SK-N-SH treated with all-trans-retinoic acid at 6 μM for 48 hours (cell line): ENCODE measurements at places on chromosomes 3 and 15.

GRCh38 chr3:25412269-25412668 lies 15.8 kb upstream of the RARB start:
- peak; percentile 44; the same call in 2 of the 3 replicates for ATAC-seq

GRCh38 chr3:107973152-107973551 lies 117.7 kb downstream of the CD47 start:
- no peak for ATAC-seq

DNA sequence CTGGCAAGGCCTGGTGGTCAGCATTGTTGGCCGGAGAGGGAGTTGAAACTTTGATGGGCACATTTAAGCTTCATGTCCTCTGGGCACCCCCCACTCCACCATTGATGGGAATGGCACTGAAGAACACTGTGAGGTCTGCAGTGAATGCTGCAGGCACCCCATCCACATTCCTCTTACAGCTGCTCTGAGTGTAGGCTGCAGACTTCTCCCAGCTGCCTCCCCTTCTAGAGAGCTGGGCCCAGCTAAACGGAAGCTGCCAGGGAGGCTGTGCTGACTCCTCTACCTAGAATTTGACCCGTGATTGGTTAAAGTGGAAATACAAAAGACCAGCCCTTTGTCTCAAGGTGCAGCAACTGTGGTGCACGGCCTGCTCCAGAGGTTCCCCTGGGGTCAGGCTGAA lies 10.6 kb downstream of the TMEM158 start:
- no peak for ATAC-seq

DNA sequence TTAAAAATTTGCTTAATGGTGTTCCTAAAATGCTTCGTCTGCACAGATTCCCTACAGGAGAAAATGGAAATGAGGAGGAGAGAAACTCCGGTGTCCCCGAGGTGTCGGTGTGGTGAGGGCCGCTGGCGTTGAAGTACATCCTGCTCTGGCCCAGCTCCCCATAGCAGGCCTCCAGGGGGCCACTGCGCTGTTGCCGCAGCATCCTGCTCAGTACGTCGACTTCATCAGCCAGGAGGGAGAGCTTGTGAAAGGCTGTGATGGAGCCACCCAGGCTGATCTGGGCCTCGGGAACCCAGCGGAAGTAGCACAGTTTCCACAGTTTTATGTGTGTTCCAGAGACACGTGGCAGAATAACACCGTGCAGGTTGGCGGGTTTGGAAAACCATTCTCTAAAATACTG lies 37.8 kb downstream of the FAN1 start:
- ATAC-seq, result no peak

- no peak for ATAC-seq
These were observed 31.8 kb downstream of the P3H2 start for GRCh38 chr3:190088890-190089289.

DNA sequence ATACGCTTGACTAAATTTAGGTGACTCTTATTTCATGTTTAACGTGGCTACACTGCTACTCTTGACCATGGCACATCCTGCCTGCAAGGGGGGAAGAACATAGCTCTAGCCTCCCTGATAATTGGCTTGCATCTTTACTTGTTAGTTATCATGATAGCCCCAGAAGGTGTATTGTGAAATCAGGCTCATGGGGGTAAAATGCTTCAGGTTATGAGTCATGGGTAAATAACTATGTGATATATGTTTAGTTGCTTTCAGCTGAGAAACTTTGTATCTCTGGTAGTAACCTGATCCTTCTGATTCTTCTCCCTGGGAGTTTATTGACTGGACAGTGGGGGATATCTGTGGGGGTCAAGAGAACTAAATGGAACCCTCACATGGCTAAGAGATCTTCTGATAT lies 660.8 kb upstream of the UBE2E2 start:
- no peak for ATAC-seq

DNA sequence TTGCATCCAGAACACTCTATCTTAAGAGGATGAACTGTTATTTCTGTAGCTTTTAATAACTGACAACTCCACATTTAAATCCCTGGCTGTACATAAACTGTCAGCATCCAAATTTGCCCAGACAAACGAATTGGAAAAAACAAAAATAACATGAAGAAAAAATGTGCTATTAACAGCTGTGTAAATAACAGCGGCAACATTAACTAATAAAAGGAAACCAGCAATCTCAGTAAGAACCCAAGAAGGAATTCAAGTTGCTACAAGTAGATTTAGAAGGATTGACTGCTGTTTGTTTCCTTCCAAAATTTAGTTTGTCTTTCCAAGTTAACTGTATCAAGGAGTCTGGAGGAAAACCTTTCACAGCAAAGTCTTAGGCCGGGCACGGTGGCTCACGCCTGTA lies 550.6 kb upstream of the MDFIC2 start:
- no peak for ATAC-seq

- ATAC-seq, result no peak
These were observed 347.9 kb upstream of the ATP10A start for GRCh38 chr15:26210980-26211379.

DNA sequence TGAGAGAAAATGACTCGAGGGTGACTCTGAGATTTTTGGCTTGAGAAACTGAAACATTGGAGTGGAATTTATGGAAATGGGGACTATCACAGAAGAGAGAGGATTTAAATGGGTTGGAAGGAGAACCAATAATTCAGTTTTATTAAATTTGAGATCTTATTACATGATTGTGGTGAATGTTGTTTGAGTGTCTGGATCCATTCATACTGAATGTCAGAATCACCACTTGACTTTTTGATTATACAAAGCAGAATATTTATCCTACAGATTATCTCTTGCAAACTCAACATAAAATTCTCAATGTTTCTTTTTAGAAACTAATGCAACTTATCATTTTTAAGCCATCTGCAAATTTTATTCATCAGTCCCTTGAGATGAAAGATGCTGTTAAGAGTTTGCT lies 332.8 kb downstream of the CNTN3 start:
- peak; percentile 30; the same call in 2 of the 3 replicates for ATAC-seq

DNA sequence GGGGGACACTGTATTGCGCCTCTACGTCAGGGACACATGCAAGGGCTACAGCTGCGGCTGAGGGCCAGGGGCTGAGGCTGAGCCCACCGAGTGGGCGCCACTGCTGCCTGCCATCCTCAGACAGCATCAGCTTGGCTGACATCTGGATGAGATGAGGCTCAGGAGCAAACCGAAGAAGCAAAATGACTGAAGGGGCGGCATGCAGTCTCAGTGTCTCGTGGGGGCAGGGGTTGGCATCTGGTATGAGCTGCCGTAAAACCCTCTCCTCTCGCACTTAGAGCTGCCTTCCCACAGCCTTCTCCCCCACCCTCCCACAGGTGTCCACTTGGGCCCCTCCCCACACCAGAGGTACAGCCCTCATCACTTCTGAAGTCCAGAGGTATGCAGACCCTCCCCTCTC lies 24.2 kb upstream of the CMTM7 start:
- ATAC-seq, result no peak

- ATAC-seq, result no peak
These were observed 57.7 kb upstream of the HES1 start for GRCh38 chr3:194078045-194078821.

GRCh38 chr3:186374376-186374775 lies 12.3 kb upstream of the DGKG start:
- ATAC-seq, result no peak
